ENCODE measurements at places on chromosomes 5 and 9.

DNA sequence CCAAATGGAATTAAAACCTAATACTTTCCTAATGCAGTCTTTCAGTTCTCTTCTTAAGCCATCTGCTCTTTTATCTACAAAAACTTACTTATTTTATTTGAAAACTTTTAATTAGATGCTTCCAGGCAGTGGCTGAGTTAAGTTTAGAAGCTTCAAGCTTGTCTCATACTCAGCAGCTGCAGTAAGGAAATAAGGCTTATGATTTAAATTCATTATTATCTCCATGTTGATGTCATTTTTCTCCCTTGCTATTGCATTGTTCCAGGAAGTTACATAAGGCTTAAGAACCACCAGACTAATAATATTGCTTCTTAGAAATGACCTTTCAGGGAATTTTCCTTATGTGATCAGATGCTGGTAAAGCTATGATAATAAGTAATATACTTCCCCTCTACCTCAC is 119.6 kb downstream of the PPP2R2B start:
- DNase-seq, result no peak

GRCh38 chr9:107161338-107161737 is 121.7 kb upstream of the RAD23B start:
- DNase-seq, result no peak

- no peak for DNase-seq
Measured at GRCh38 chr9:93237540-93237939, 53.6 kb downstream of the WNK2 start.

GRCh38 chr9:120643061-120643460 is 63.1 kb upstream of the CDK5RAP2 start:
- DNase-seq, result no peak

DNA sequence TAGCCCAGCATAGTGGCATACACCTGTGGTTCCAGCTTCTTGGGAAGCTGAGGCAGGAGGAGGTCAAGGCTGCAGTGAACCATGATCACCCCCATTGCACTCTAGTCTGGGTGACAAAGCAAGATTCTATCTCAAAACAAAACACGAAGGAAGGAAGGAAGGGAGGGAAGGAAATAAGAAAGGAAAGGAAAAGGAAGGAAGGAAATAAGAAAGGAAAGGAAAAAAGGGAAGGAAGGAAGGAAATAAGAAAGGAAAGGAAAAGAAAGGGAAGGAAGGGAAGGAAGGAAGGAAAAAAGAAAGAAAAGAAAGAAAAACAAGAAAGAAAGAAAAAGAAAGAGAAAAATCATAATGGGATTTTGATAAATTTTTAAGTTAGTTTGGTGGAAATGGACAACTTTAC is 3.1 kb upstream of the STX17 start:
- no peak for DNase-seq

DNA sequence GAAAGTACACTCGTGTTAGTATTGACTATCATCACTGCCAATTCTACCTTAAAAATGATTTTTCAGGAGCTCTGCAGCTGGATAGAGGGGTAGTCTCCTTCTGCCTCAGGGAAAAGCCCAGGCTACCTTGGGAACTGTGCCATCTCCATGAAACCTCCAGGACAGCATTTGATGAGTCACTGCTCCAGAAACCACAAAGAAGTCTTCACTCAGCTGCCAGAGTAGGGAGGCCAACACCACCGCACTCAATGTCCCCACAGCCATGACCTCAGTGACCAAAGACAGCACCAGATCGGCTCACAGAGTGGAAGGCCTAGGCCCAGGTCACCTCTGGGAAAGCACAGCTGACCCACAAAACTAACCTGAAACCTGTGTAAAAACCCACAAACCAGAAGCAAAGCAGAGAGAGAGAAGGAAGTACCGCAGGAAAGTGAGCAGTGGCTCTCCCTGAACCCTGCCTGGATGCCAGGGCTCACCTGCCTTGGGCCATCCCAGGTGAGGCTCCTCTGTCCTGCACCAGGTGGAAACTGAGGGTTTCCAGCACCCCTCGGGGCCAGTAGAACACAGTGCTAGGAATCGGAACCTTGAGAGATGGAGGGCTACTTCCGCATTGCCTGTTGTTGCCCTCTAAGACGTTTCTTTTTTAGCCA is 30.0 kb downstream of the S1PR3 start:
- peak; percentile 62 for DNase-seq

- DNase-seq, result no peak
Measured at GRCh38 chr9:13292782-13293181, 13.3 kb upstream of the MPDZ start.

GRCh38 chr5:111856876-111857466 is 100.0 kb upstream of the NREP start:
- no peak for DNase-seq
